CD4-positive, alpha-beta T cell treated with Interleukin-2 at 100 ng/mL for 4 hours (primary cell): ENCODE measurements at places on chromosomes 2 and 18.

- no peak for DNase-seq
Measured at GRCh38 chr2:119681203-119681867, 2.3 kb downstream of the TMEM177 start.

- DNase-seq, result no peak
Measured at GRCh38 chr2:161172901-161173540, 12.8 kb downstream of the TANK start.

GRCh38 chr2:184611361-184612085 lies 13.2 kb downstream of the ZNF804A start:
- DNase-seq, result no peak

DNA sequence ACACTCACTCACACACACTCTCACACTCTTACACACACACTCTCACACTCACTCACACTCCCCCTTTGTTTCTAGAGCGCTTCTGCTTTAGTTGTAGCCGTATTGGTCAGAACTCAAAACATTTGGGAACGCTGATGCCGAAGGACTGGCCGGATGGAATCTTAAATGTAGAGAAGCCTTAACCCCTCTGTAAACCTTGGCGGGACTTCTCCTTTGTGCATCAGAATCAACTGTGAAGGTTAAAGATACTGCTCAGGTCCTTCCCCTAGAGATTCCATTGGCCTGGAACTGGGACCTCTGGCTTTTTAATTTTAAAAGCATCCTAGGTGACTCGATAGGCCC lies 18.3 kb downstream of the SH3BP4 start:
- DNase-seq, result no peak

GRCh38 chr2:50612306-50612705 lies 419.6 kb downstream of the NRXN1 start:
- DNase-seq, result no peak

- no peak for DNase-seq
Measured at GRCh38 chr2:239994086-239994485, 31.1 kb downstream of the NDUFA10 start.

- no peak for DNase-seq
Measured at GRCh38 chr2:196840171-196840570, 31.0 kb upstream of the C2orf66 start.

- no peak for DNase-seq
Measured at GRCh38 chr2:21175895-21176646, 52.3 kb downstream of the TDRD15 start.

GRCh38 chr2:199865905-199866304 lies 14.9 kb upstream of the FTCDNL1 start:
- no peak for DNase-seq

- DNase-seq, result no peak
Measured at GRCh38 chr2:60302377-60303126, 250.9 kb downstream of the BCL11A start.

GRCh38 chr2:240106765-240107476 lies 29.2 kb downstream of the COPS9 start:
- no peak for DNase-seq

- no peak for DNase-seq
Measured at GRCh38 chr2:10499911-10500521, 51.9 kb upstream of the ODC1 start.

- no peak for DNase-seq
Measured at GRCh38 chr2:133734716-133735495, 166.6 kb upstream of the NCKAP5 start.

- no peak for DNase-seq
Measured at GRCh38 chr2:146321175-146321574, 1523.7 kb upstream of the ACVR2A start.

DNA sequence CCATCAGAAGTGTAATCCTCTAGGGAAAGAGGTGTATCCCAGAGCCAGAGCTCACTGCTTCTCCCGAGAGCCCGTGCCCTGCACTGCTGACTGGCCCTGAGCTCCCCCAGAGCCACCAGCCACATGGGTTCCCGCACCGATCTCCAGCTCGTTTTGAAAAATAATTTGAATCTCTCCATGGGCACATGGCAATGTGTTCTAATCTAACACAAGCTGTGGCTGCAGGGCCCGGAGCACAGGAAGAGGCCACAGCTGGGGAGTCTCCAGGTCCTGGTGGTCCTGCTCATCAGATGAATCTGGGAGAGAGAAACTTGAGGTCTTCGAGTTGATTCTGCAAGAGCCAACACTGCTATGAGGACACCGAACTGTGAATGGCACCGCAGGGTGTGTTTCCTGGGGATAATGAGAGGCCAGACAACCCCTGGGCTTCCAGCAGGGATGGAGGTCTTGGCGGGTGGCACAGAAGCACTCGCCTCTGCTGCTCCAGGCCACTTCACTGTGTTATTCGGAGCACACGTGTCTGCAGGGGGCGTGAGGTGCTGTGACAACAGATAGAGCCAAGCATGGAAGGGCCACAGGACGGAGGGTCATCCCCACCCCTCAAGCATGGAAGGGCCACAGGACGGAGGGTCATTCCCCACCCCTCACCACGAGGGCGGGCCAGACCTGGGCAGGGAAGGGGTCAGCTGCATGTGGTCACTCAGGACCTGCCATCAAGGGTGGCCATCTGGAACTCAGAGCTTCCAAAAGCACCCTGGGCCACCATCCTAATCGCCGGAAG lies 196.8 kb downstream of the NDUFA10 start:
- no peak for DNase-seq
